ENCODE measurements at places on chromosomes 3 and 15.
A peak's percentile ranks its signal among the peaks of the same experiment; 100 is the strongest.

- DNase-seq = no peak
Observed at GRCh38 chr15:41975669-41976068, 3.3 kb upstream of the EHD4 start.

DNA sequence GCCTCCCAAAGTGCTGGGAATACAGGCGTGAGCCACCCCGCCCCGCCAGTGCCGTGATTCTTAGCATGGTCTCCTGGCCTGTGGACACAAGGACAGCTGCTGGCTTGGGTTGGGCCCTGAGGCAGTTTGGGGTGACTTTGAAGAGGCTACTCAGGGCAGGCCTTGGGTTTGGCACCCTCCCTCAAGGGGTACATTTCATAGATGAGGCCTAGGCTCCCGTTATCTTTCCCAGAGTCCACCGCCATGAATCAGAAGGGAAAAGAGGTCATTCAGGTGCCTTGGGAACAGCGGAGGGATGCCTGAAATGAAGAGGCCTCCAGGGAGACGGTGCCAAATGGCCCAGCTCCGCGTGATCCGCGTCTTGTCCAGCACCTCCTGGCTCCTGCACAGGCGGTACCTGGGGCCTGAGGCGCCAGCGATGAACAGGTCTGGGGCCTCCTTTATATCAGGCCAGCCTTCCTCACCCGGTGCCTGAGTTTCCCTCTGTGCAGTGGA lies 9.3 kb downstream of the GNAI2 start:
- no peak for DNase-seq

DNA sequence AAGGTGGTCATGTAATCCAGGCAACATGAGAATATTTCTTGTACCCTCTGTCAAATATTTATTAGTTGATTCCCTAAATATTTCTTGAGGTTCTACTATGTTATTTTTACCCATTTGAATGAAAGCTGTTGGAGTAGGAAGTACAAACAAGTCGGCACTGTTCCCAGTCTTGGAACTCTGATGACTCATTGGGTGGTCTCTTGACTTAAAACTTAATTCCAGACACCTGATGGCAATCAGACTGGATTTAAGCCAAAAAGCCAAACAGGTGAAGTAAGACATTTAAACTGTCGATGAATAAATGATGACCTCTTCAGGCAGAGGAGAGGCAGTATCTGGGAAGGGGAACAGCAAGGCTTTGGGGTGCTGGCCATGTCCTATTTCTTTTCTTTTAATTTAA lies 22.8 kb downstream of the C2CD4A start:
- no peak for DNase-seq

GRCh38 chr15:33490703-33491102 lies 179.9 kb downstream of the RYR3 start:
- no peak for DNase-seq

- DNase-seq = no peak
Observed at GRCh38 chr3:4600493-4600892, 107.3 kb downstream of the ITPR1 start.

GRCh38 chr3:6492306-6492705 lies 368.6 kb upstream of the GRM7 start:
- DNase-seq = no peak

DNA sequence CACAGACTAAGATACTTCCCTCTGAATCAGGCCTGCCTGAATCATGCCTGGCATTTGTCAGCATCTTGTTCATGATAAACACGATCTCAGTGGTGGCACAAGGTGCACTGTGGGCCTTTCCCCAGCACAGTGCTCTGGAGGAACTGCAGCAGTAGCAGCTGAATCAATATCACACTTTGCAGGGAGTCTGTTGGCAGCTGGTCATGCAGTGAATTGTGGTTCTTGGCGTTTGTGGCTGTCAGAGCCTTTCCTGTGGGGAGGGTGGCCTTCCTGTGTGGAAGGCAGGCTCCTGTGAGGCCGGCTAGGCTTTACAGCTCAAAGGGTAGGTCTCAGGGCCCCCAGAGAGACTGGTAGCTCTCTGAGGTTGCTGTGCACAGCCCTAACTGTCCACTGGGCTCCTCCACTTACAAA lies 54.4 kb upstream of the TLE3 start:
- peak; percentile 26 for DNase-seq

DNA sequence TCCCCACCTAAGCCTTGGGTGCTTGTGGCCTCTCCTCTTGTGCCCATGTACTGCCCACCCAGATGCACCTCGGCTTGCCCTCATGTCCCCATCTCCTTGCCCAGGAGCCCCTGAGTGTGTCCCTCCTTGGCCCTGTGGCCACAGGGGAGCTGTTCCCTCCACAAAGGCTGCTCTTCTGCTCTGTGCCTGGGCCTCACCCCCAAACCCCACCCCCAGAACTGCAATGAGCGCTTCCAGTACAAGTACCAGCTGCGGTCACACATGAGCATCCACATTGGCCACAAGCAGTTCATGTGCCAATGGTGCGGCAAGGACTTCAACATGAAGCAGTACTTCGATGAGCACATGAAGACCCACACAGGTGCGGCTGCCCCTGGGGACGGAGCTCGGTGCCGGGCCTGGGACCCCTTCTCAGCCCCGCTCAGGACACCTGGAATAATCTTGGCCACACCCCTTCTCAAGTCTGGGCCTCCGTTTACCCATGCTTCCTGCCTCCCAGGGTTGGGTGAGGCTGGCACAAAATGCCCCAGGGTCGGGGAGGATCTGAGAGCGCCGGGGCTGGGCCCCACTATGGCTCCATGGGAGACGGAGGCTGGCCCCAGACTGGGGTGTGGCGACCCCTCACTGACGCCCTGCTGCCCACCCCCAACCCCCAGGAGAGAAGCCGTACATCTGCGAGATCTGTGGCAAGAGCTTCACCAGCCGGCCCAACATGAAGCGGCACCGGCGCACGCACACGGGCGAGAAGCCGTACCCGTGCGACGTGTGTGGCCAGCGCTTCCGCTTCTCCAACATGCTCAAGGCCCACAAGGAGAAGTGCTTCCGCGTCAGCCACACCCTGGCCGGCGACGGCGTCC lies 10.3 kb downstream of the ZBTB47 start:
- DNase-seq = no peak

GRCh38 chr3:64361962-64362735 lies 136.9 kb upstream of the PRICKLE2 start:
- DNase-seq = no peak

GRCh38 chr15:54820811-54821210 lies 375.9 kb downstream of the RSL24D1 start:
- no peak for DNase-seq

GRCh38 chr3:150666167-150666566 lies 37.6 kb downstream of the ERICH6 start:
- peak; percentile 20 for DNase-seq

- no peak for DNase-seq
Observed at GRCh38 chr3:114644367-114644766, 350.5 kb downstream of the TIGIT start.

- DNase-seq = no peak
Observed at GRCh38 chr15:80942746-80943565, 46.7 kb downstream of the MESD start.

GRCh38 chr3:138609898-138610266 lies 1.3 kb downstream of the FAIM start:
- no peak for DNase-seq

- no peak for DNase-seq
Observed at GRCh38 chr3:188956839-188957489, 214.8 kb upstream of the TPRG1 start.

DNA sequence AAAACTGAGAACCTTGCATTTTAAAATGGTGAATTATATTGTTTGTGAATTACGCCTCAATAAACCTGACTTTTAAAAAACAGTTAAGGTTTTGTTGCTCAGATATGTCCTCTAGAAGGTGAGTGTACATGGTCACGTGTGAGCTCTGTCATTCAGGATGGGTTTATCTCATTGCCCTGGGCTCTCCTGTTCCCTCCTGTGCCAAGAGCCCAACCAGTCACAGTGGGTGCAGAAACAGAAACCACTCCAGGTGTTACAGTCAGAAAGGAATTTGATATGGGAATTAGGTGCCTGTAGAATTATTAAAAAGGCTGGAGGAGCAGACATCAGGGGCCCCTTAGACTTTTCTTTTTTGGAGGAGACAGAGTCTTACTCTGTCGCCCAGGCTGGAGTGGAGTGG lies 196.4 kb downstream of the STT3B start:
- no peak for DNase-seq

- no peak for DNase-seq
Observed at GRCh38 chr15:37125143-37125542, 24.8 kb upstream of the MEIS2 start.

DNA sequence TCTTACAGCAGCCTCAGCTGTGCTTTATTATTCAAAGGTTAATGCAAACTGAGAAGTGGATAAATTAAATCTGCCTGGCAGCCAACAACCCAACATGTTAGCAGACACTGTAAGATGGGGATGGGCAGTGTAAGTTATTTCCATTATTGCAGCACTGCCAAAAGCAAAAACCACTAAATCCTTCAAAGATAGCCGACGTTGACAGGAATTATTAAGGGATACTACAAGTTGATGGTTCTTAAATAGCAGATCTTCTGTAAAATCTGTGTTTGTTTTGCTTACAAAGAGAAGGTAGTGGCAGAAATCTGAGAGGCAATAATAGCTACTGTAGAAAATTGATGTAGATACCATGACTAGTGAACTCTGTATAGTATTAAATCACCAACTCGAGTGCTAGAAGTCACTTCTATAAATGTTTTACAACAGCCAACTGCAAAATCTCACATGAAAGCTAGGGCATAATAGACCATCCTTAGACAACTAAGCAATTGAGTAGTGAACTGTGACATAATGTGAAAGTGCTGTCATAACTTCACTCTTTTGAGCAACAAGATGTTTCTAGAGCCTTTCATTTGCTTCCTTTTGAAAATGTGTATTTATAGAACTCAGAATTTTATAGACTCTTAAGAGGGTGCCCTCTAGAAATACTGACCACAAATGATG lies 278.6 kb downstream of the UBE2E2 start:
- no peak for DNase-seq

DNA sequence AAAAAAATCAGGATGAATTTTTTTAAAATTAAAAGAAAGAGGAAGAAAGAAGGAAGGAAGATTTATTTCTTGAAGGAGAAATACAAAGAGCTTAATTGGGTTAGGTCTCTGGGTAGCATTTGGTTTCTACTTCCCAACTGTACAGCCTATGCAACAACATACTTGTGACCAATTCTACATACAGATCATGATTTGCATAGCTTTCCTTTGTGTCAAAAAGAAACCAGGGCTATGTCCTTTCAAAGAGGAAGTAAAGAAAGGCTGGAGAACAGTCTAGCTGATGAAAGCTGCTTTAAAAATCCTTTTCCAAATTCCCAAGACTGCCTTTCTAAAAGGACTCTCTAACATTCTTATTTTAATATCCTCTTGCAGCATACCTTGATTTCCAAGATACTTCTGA lies 6.1 kb upstream of the HGD start:
- DNase-seq = no peak

DNA sequence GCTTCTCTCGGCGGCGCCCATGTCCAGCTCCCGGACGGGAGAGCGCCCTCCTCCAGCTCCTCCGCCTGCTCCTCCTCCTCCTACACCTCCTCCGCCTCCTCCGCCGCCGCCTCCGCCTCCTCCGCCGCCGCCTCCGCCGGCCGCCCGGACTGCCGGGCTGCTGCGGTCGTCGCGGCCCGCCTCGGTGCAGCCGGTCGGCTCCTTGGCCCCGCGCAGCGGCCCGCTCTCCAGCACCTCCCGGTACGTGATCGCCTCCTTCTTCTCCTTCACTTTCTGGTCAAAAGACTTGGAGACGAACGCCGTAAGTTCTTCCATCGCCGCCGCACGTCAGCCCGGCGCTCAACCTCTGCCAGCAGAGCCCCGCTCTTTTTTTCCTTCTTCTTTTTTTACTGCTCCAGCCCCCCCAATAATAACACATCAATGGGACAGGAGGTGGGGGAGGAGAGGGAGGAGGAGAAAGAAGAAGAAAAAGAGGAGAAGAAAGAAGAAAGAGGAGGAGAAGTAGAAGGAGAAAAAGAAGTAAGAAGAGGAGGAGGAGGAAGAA lies 438 bp downstream of the SHOX2 start:
- peak; percentile 12 for DNase-seq

GRCh38 chr3:11924518-11924917 lies 77.8 kb upstream of the TAMM41 start:
- DNase-seq = no peak

DNA sequence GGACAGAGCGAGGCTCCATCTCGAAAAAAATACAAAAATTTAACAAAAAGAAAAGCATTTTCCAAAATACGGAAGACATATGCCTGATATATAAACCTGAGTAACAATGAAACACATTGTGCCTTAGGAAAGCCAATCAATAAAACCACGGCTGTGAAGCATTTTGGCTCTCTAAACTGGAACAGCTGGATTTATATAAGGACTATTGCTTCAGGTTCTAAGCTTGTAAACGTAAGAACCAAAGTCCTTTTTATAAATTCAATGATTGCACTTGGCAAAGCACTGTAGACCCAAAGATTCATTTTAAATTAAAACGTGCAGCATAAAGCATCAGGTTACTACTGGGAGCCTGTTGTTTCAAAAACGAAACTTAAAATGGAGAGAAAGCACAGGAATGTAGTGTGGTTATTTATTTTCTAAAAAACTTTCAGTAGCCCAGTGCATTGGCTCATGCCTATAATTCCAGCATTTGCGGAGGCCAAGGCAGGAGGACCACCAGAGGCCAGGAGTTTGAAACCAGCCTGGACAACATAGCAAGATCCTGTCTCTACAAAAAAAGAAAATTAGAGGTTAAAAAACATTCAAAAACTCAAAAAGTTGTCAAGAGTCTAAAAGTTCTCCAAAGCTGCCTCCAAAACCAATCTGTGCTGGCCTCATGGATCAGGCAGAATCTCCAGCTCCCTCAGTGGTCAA lies 61.5 kb downstream of the USF3 start:
- DNase-seq = no peak

GRCh38 chr3:148162132-148162531 lies 535.6 kb upstream of the AGTR1 start:
- no peak for DNase-seq

DNA sequence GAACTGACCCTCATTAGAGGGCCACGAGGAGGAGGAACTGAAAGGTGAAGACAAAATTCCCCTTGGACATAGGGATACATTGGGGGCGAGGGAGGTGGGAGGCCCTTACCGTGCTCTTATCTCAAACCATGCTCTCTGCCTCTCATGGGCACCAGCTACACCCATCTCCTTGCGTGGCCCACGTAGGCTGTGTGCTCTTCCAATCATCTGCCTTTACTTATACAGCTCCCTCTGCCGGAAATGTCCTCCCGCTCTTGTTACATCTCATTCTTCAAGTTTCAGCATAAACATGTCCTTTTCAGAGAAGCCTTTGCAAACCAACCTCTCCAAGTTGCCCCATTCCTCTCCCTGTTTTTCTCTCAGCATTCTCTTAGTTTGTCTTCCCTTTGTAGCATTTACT lies 307.8 kb upstream of the PROK2 start:
- no peak for DNase-seq

DNA sequence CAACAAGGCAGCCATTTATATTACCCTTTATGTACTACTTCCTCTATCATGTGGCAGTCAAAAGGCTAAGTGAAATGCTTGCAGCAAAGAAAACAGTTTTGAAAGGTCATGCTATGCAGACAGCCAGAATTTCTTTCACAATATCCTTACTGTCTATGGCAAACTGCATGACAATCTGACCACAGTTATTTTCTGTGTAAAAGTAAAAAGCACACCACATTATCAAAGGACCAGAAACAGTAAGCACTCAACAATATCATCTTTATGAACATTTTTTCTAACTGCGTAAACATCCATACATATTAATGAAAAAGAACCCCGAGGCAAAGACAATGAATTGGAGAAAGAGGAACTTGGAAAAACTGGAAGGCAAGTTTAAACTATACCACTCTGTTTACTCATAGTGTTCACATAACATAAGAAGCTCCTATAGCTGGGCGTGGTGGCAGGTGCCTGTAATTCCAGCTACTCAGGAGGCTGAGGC lies 47.9 kb downstream of the PIK3CB start:
- DNase-seq = no peak
